ENCODE measurements at places on chromosomes 11 and 22. TPM values are rescaled to one million over a fixed set of nuclear protein-coding genes. Genes with fewer than 3 reads are reported as not detected.

- no peak for DNase-seq
Observed at GRCh38 chr11:34185926-34186841, 80.8 kb downstream of the NAT10 start.

DNA sequence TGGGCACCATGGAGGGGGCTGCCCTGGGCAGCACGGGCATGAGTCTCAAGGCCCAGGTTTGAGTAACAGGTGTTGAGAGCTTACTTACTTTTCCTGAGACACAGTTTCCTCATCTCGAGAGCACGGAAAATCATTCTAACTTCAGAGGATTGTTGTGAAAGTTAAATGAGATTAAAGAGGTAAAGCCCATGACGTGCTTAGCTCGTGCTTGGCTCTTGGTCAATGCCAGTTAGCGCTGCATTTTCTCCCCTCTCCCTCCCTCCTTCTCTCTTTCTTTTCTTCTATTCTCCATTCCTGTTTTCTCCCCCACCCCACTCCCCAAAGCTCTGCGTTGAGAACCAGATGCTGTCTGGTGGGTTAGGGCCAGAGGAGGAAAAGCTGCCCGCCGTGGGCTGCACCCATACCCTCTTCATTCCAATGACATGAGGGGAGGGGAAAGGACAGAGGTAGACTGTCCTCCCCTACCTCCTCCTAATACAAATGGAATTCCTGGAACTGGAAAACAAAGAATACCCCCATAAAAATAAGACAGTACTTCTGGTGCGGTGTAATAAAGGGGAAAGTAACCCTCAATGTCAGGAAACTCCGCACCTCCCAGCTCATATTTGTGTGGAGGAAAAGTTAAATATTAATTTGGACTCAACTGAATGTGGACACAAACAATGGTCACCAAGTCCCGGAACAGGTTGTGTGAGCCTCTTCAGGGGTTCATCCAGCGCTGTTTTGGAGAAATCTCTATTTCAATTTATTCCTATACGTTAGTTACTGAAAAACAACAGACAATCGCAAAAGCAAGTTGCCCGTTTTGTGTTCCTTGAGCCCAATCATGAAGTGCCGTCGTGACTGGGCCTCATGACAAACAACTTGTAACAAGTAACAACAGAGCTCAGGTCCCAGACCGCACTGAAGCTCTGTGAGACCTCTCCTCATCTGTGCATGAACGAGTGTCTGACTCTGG, 54.8 kb upstream of the B3GAT1 start:
- DNase-seq = no peak

Gene ART5
- not detected for total RNA-seq

- DNase-seq = no peak
Observed at GRCh38 chr11:40597546-40598113, 861.8 kb downstream of the LRRC4C start.

DNA sequence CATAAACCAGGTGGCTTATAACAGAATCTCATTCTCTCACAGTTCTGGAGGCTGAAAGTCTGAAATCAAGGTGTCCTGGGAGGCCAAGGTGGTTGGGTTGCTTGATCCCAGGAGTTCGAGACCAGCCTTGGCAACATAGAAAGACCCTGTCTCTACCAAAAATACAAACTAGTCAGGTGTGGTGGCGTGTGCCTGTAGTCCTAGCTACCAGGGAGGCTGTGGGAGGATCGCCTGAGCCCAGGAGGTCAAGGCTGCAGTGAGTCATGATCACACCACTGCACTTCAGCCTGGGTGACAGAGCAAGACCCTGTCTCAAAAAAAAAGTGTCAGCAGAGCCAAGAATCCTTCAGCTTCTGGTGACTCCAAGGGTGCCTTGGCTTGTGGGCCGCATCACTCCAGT, 8.9 kb upstream of the PRR5 start:
- DNase-seq = no peak

Gene C1QTNF4
- 1.1 TPM for total RNA-seq

DNA sequence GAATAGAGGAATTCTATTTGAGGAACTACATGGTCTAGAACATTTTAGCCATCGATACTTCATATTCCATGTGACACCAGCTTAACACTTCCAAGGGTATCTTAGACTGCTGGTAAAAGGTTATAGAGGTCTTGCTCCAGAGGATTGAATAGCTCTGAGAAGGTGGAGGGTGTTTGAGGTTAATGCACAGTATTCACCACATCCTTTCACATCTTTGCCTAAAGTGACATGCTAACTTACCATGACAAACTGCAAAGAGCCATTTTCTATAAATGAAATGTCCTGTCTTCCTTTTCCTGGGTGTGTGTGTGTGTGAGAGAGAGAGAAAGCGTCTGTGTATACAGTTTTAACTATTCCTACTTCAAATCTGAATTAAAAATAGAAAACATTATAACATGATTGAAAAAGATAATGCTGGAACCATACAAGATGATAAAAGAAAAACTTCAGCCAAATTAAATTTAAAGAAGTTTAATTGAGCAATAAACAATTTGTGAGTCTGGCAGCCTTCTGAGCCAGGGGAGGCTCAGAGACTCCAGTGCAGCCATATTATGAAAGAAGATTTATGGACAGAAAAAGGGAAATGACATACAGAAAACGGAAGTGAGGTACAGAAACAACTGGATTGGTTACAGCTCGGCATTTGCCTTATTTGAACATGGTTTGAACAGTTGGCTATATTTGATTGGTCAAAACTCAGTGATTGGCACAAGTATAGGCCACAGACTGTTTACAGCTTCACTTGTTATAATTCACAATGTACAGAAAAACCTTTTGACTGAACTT, 320.9 kb upstream of the CCDC179 start:
- DNase-seq = no peak

- peak; percentile 85 for DNase-seq
Observed at GRCh38 chr22:47444746-47445065, 682.3 kb downstream of the TBC1D22A start.

DNA sequence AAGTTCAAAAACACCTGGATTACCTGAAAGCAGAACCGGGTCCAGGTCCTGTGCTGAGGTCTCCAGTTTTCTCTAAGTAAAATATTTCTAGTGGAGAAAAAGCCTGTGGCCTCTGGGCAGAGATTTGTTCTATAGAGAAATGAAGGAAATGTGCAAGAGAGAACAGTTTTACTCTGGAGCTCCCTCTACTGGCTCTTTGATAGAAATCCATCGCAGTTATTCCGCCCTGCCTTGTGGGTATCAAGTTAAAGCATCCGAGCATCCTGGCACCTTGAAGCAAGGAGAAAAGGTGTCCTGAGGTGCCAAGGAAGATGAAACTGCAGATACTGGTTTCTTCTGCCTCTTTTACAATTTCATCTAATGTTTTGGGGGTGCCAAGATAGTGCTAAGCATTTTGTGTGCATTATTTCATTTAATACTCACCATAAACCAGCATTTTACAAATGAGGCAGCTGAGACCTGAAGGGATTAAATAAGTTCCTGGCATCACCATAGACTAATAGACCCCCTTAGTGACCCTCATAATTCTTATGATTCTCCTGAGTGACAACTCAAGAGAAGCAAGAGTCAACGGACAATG, 113.1 kb upstream of the HSD17B12 start:
- no peak for DNase-seq

Gene NRIP3
- 0.87 TPM for total RNA-seq

- DNase-seq = no peak
Observed at GRCh38 chr11:120613264-120614226, 102.0 kb downstream of the GRIK4 start.

DNA sequence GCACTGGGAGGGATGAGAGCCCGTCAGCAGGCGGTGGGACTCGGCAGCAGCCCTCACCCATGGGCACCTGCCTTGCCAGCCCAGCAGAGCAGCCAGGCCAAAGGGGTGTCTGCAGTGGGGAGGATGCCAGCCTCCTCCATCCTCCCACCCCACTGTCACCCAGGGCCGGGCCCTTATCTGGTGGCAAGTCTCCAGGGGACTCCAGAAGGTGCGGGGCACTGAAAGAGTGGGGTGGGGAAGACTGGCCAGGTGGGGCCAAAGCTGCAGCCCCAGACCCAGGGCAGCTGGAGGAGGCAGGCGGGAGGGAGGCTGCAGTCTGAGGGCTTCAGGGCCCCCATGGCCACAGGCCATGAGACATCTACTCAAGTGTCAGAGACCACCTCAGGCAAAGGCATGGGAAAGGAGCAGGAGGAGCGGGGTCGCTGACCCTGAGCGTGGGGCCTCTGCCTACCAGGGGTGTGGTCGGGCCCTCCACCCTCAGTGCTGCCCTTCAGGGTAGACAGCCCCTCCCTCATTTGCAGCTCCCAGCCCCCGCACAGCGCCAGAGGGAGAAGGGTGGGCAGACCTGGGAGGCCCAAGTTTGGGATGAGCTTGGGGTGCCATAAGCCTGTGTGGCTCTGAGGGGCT, 3.5 kb downstream of the DGCR6L start:
- peak; percentile 69 for DNase-seq

Gene MMP27
- not detected for total RNA-seq

- no peak for DNase-seq
Observed at GRCh38 chr22:36197065-36197440, 4.6 kb downstream of the APOL4 start.

GRCh38 chr11:115321605-115322289, 182.5 kb downstream of the CADM1 start:
- no peak for DNase-seq

DNA sequence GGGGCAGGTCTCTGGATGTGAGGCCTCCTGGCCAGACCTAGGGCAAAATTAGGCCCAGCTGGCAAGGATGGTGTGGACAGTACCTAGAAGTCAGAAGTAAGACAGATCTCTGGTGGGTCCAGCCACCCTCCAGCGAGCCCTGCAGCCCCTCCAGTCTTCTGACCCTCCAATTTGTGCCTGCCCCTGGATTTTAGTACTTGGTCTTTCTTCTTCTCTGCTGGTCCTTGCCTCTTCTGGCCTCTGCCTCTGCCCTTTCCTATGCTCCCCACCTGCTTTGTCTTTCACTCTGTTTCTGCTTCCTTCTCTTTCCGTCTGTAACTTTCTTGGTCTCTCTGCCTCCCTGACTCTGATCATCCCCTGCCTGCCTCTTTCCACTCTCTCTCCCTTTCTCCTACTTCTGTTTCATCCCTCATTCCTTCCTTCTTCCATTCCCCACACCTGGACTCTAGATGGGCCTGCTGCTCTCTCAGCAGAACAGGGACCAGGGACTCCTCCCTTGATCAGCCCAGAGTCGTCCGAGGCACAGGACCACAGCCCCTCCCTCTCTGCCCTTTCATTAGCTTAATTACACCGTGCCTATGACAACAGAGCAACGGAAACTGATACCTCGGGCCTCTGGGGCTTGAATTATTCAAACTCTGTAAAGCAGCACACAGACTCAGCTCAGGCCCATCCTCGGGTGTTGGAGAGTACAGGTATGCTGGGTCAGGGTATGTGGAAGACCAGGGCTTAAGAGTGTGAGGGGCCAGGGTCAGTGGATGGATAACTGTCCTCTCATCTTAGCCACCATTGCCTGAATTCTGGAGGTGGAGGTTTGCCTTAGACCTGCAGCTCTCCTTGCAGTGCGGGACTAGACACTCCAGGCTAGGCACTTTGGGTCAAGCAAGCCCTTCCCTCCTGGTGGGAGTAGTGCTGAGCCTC, at the start of gene CHRNA10:
CHRNA10 (minus strand) TSS at position 51 of the 921 bp plus-strand sequence. CDS start 72 bp downstream, outside the sequence.
- DNase-seq = no peak

Gene ANO3
- total RNA-seq = 2.1 TPM

Gene MAJIN
- not detected for total RNA-seq

- DNase-seq = no peak
Observed at GRCh38 chr22:31816750-31817149, 62.9 kb downstream of the DEPDC5 start.

Gene MS4A18
- total RNA-seq = not detected

DNA sequence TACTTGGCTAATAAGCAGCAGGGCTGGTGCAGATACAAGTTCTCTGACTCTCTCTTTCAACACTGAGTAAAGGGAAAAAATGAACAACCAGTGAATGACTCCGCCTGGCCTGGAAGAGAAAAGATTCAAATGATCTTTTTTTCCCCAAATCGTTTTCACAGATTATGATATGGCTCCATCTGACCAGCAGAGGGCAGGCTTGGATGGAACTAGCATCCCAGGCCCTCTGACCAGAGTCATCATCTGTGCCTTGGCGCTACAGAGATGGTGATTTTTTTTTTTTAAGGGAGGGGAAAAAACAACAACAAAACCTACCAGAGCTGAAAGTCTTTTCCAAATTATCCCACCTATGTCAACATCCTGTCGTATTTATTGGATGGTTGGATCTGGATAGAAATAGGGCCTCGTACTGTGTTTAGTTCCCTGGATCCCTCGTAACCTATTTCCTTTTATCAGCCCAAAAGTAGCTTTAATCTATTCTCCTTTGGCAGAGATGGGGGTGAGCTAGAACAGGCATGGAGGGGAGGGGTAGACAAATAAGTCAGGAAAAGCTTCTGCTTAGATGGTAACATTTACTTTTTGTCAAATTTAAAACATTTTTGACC, 69.7 kb downstream of the PRSS23 start:
- no peak for DNase-seq

Gene MS4A12
- not detected for total RNA-seq

GRCh38 chr11:86274503-86274902, 27.5 kb upstream of the HIKESHI start:
- DNase-seq = no peak

DNA sequence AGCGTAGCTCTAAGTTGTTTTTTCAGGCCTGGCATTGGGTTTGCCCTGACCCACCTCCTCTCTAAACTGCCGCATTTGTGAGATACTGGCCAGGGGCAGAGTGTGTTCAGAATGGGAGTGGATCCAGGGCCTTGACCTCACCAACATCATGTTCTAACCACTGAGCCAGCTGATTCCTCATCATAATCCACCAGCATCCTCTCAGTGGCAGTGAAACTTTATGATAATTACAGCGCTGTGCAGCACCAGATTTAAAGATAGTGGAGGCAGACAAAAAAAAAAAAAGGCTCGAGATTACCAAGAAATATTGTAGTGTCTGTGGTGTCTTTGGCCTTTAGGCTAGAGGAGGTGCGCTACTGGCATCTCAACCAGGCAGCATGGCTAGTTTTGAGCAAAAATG, 53.0 kb downstream of the KREMEN1 start:
- DNase-seq = no peak

Gene NLRX1
- 16.3 TPM for total RNA-seq

- no peak for DNase-seq
Observed at GRCh38 chr22:20226077-20226716, 41.9 kb downstream of the RTN4R start.

- DNase-seq = no peak
Observed at GRCh38 chr11:25901415-25901814, 430.5 kb upstream of the ANO3 start.

Gene CRACR2B
- 6.8 TPM for total RNA-seq

DNA sequence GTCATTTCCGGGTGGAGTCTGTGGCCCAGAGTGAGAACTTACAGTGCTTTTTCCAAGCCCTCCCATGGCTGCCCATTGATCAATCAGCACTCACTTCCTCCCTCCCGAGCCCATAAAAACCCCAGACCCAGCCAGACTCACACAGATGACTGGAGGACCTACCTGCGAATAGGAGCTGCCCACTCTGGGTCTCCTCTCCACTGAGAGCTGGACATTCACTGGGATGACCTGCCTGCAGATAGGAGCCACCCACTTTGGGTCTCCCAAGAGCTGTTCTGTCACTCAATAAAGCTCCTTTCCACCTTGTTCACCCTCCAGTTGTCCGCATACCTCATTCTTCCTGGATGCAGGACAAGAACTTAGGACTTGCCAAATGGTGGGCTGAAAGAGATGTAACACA, 56.0 kb upstream of the B3GNT6 start:
- DNase-seq = no peak

- no peak for DNase-seq
Observed at GRCh38 chr11:36540998-36541397, 26.8 kb upstream of the RAG1 start.

Gene TRIM6
- total RNA-seq = 1.4 TPM

Data from mesenteric fat pad (tissue), 1 donor.